AG10803 (cell line): ENCODE measurements at places on chromosomes 3 and 15.
A peak's percentile ranks its signal among the peaks of the same experiment; 100 is the strongest.

GRCh38 chr15:45200799-45201556, 13.2 kb upstream of the SHF start:
- peak; percentile 84 for DNase-seq

GRCh38 chr3:50205413-50206276, 574 bp downstream of the SLC38A3 start:
- no peak for DNase-seq

DNA sequence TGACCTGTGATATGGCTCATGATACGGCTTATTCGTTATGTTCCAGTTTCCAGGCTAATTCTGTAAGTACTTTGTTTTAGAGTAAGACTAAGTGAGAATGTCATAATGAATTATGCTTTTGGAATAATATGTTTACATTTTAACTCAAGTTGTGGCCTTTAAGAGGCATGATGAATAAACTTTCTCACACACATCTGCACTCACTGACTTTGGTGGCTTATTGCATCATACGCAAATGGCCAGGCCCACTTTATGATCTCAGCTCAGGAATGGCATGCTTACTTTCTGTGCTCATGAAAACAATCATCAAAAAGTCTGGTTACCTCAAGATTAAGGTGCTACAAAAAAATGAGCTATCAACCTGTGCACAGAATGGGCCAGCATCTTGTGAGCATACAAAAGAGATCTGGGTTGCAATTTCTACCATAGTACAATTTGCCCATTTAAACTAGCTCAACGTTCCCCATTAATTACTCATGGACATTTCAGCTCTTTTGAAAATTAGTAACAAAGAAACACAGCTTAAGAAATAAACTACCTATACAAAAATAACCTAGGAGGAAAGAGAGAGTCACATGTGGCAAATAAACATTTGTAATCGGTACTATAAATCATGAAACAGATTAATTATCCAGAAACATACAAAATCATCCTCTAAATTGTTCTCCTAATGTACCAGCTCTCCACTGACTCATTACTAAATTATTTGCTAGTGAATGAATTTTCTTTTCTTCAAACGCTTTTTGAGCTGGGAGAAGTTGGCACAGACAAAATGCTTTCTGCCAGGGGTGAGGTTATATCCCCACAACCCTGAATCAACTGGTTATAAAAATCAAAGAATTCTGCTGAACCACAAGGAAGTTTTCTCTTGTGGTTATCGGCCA, 439.0 kb upstream of the ADAMTS9 start:
- peak; percentile 76 for DNase-seq

DNA sequence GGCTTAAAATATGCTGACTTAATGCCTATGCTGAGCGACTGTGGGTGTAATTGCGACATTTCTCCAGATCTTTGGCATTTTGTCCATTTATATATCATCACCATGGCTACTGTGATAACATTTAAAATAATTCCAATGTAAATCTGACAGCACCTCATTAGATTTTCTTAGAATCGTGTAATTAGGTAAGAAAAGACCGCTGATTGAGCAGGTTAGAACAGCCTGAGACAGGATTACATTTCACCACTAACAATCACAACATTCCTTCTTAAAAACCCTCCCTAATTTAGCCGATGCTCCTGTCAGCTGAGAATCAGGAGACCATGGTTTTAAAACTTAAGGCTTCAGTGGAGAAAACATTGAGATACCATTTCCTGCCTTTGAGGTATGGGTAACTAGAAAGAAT, 455.3 kb upstream of the PDZRN3 start:
- DNase-seq: no peak

DNA sequence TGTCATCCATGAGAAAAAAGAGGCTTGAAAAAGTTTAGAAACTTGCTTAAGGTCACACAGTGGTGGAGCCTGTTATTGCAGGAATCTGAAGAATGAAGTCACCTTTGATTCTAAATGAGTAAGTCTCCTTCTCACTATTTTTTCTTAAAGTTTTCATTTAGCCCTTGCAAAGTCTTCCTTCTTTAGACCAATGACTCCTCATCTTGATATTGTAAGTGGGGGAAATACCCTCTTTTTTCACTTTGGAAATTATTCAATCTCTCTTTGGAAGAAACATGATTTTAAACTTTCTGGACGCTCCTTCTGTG, 787 bp upstream of the SLMAP start:
- peak; percentile 51 for DNase-seq

DNA sequence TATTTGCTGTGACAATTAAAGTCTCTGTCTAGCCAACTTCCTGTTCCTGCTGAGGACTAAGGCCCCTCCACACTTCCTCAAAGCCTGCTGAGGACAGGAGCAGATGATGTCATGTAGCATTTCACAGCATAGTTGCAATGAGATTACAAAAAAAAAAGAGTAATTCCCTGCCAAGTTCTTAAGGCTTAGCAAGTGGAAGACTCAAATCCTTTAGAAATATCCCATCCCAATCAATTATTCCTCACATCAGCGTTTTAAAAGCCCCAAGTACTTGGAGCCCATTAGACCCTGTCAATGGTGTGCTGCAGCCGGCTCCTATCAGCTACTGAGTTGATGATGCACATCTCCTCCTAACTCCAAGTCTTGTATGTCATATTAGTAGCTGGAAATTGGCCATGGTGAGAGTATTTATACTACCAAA, 51.7 kb downstream of the TRANK1 start:
- DNase-seq: peak; percentile 80

- peak; percentile 90 for DNase-seq
These were observed 37.4 kb upstream of the LDHAL6B start for GRCh38 chr15:59169251-59169708.

DNA sequence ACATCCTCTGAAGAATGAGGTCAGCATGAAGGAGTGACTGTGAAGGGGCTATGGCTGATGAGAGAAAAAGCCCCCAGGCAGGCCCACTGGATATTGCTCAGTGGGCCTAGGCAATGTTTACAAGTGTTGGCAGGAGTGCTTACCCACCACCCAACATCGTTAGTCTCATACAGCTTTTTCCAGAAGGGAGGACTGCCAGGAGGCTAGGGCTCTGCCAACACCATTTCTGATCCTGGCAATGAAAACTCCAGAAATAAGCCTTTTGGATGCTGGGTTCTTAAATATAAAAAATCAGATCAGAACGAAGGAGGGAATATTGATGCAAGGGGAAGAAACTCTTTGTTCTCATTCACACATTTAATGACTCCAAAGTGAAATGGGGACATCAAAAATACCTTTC, 189.1 kb downstream of the DCLK3 start:
- DNase-seq: no peak

GRCh38 chr3:16124636-16125035, 49.8 kb upstream of the GALNT15 start:
- peak; percentile 100 for DNase-seq
